Activated CD4-positive, alpha-beta T cell treated with anti-CD3 and anti-CD28 coated beads for 4 hours (primary cell): ENCODE measurements at places on chromosomes 3 and 15.
A peak's percentile ranks its signal among the peaks of the same experiment; 100 is the strongest.

DNA sequence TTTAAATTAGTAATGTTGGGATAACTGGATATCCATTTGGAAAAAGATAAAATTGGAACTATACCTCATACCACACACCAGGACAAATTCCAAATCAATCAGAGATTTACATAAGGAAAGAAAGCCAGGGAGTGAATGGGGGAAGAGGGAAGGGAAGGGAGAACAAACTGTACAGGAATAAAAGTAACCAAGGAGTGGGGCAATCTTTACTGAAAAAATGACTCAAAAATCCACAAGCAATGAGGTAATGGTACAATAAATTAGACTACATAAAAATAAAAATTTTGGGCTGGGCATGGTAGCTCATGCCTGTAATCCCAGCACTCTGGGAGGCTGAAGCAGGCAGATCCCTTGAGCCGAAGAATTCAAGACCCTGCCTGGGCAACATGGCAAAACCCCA, 82.6 kb downstream of the MLH1 start:
- no peak for DNase-seq

- DNase-seq: no peak
These were observed 1.1 kb upstream of the PLSCR2 start for GRCh38 chr3:146470425-146470990.

DNA sequence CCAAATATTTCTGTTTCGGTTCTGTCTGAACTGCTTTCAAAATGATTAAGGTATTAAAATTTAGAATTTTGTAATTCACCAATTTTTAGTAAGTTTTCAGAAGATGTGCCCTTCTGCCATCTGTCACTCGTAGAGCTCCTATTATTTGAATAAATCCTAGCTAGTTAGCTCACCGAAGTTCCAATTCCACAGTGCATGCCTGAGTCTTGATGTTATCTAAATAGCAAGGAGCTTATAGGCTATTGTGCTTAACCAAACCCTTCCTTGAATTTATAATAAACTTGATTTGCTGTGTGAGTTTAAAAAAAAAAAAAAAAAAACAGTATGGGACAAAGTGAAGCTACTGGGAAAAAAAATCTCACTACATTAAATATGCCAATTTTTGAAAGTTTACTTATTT, 18.7 kb downstream of the ATP13A3 start:
- DNase-seq: no peak

DNA sequence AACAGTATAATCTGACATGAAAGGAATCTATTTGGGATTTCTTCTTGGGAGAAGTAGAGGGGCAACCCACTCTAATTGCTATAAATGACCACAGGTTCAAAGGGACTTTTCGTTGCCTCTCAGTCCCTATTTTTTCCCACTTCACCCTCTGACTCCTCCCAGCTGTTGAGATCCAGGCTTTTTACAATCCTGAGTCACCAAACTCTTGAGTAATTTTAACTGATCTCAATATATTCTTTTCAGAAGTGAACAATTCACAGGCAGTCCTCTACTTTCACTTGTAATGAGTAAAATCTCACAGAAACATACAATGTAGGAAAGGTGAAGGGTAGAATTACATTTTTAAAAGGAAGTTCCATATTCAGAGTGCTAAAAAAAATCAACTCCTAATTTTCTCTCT, 44.6 kb downstream of the EIF4E3 start:
- no peak for DNase-seq

DNA sequence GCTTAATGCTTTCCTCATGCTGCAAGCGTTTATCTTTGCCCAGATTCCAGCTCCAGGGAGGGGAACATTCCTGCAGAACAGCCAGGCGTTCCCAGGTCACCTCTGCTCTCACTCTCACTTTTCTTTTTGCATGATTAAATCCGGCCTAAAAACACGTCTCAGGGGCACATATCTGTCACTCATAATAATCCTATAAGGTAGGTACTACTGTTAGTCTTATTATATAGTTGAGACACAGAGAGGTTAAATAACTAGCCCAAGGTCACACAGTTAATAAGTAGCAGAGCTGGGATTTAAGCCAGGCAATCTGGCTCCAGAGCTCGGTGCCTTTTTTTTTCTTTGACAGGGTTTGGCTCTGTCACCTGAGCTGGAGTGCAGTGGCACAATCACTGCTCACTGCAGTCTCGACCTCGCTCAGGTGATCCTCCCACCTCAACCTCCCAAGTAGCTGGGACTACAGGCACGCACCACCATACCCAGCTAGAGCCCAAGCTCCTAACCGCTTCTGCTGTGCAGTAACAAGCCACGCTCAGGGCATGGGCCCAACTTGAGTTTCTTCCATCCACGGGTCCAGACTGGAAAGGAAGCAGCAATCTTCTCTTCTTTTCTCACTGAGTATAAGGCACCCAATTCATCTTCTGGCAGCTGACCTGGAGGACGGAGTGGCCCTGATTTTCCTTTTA, 96.5 kb downstream of the LIPC start:
- DNase-seq: no peak

DNA sequence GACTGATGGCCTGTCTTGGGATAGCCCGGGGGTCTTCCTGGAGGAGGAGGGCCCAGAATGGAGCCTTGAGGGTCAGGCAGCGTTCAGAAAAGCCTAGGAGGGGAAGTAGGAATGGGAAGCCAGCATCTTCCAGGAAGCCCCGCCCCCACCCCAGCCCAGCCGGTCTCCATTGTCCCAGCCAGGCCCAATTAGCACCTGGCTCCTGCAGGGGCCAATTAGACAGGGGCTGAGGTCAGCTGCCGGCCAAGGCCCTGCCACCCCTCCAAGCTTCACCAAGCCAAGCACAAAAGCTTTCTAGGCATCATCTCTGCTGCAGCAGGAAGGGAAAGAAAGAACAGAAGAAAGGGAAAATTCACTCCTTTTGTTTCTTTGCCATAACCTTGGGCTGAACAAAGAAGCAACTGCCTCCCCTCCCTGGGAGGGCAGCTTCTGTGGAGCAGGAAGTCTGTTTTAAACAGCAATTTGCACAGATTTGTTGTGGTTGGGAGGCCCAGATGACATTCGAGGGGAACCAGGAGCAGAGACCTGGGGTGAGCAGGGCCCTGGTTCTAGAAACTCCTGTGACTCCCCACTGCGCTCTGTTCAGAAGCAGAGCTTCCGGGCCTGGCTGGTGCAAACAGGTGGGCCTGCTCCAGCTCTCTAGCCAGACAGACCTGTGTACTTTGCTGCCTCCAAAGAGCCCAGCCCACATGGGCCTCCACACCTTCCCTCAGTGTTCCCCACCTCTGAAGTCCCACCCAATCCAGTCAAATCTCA, 47.7 kb downstream of the CYP11A1 start:
- DNase-seq: no peak

DNA sequence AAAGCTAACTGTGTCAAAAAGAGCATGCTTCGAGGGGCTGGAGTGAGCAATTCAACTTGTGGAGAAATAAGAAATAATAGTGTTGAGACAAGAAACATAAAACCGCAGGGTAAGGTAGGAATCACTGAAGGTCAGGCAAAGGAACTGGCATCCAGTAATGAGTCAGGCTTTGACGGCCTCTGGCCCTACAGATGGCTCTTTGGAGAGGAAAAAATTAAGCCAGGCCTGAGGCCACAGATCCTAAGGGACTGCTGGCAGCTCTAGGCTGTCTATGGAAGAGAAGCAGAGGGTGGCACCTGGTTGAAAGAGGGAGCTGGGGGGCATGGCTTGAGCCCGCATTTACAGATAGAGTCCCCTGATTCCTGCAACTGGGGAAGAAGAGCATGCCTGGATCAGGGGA, 28.6 kb upstream of the ZSCAN2 start:
- no peak for DNase-seq

GRCh38 chr15:33242165-33242564, 47.7 kb upstream of the FMN1 start:
- DNase-seq: no peak

- peak; percentile 44 for DNase-seq
These were observed 31.5 kb downstream of the KCNAB1 start for GRCh38 chr3:156151824-156152428.
